T-helper 2 cell (primary cell): ENCODE measurements at places on chromosomes 12 and 14.

DNA sequence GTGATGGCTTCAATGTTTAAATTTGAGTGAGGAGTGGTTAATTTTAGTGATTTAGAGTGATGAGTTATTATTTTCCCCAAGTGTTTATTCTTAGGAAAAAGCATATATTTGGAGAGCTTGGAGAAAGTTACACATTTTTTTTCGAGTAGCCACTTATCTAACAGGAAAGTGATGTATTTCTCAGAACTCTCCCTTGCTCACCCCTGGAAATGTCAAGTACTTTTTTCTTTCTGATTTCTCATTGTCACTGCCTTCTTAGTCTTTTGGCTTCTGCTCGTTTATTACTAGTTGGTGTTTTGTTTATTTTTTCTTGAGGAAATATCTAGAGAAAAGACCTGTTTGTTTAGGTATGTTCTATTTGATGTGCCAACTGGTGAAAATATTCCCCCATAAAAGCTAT is 58.8 kb downstream of the AEBP2 start:
- no peak for DNase-seq

GRCh38 chr14:57502586-57503254 is 9.1 kb upstream of the CCDC198 start:
- no peak for DNase-seq

DNA sequence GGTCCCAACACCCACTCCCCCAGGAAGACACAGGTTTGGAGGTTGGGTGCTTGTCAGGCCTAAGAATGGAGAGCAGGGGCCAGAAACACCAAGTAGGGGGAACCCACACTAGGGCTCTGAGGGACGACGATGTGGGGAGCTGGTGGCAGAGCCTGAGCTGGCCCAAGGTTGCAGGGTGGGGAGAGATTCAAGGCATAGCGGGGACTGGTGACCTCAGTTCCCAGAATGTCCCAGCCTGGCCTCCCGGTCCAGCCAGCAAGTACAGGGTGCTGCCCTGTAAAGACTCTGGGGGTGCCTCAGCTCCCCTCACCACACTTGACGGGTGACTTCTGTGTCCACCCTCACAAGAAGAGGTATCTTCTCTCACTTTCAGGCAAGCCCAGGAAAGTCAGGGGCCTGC is 86.7 kb downstream of the ALG10 start:
- no peak for DNase-seq

- DNase-seq = peak; percentile 39
Measured at GRCh38 chr14:105203057-105203531, 22.0 kb upstream of the NUDT14 start.

DNA sequence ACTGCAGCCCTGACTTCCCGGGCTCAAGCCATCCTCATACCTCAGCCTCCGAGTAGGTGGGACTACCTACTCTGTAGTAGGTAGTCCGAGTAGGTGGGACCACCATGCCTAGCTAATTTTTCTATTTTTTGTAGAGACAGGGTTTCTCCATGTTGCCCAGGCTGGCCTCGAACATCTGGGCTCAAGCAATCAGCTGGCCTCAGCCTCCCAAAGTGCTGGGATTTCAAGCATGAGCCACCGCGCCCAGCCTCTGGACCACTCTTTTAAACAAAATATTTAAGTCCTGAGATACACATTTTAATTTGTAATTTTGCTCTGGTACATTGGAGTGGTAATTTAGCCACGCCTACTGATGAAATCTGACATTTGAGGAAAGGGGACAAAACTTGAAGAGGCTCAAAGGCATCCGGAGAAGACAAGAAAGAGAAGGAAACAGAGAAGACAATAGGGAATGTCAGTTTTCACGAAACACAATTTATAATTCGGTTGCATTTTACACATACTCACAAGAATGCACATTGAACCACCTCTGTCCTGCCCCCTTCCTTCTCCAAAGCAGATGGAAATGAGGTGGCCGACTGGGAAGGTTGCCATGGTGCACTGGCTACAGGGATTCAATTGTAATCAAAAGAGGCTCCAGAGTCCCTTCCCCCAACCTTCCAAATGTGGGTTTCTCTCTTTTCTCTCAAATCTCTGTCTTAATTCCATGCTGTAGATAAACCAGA is 9.7 kb upstream of the TUBA1A start:
- no peak for DNase-seq

DNA sequence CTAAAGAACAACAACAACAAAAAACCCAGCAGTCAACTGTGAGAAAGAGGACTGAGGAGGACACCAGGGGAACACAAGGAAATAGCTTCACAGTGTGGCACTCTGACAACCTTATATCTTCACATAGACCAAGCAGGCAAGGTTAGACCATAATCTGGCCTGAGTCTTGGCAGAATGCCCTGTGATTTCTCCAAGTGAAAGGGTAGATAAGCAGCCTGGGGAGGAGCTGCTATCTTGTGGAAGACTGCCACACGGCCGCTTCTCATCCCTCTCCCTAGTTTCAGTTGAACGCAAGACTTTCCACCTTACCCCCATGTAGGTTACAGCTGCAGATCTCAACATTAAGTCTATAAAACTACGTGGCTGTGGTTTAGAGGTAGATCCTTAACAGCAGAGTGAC is 3.7 kb downstream of the SLC25A21 start:
- DNase-seq = no peak

- DNase-seq = no peak
Measured at GRCh38 chr12:62848418-62848817, 86.5 kb downstream of the PPM1H start.

DNA sequence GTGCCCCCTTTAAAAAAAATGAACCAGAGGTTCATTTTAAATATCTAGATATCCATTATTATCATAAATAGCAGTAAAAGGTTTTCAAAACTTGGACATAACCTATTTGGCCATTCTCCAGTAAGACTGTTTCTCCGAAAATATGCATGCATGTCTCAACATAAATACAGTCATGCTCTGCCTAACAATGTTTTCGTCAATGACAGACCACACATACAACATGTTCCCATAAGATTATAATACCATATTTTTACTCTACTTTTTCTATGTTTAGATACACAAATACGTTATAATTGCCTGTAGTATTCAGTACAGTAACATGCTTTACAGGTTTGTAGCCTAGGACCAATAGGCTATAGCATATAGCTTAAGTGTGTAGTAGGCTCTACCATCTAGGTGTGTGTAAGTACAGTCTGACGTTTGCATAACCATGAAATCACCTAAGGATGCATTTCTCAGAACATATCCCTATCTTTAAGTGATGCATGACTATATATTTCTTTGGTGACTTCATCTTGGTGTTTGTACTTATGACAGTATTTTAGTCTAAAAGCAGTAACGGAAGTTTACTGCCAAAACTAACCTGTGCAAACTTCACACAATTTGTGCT is 3.2 kb downstream of the TMEM19 start:
- no peak for DNase-seq

DNA sequence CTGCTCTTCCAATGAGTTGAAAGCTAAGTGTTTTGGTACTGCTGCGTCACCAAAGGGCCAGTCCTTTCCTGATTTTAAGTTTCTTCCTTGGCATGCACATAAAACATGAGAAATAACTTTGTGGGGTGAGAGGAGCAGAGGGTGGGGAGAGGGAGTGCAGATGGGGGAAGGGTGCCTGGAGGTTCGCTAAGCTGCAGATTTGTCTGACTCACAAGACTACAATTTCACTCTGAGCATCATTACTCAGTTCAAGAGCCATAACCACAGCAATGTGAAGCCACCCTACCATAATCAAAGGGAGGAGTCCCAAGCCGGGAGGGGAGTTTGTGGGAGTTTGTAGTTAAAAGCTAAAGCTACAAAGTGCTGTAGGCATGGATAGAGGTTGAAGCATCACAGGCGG is 136.1 kb downstream of the ANO2 start:
- DNase-seq = no peak

GRCh38 chr14:31572955-31573354 is 11.8 kb downstream of the NUBPL start:
- no peak for DNase-seq

- no peak for DNase-seq
Measured at GRCh38 chr14:23171222-23171975, 12.1 kb downstream of the SLC7A8 start.
